ENCODE measurements at places on chromosomes 1 and 21.

DNA sequence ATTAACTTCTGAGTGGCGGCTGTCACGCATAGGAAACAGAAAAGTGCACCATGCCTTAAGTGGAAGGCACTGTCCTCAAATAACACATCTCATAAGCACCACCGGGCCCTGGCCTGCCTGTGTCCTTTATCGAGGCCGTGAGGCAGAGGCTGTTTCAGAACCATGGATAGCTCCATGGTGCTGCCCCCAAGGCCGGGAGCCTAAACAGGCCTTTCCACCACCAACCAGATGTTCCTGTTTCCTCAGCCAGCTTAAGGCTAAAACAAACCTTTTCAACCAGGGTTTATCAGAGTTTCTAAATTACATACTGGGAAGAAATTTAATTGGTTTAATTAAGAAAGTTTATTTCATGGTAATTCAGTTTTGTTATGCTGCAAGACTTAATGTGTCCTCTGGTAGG lies 114.4 kb downstream of the DMRTA2 start:
- DNase-seq: no peak

DNA sequence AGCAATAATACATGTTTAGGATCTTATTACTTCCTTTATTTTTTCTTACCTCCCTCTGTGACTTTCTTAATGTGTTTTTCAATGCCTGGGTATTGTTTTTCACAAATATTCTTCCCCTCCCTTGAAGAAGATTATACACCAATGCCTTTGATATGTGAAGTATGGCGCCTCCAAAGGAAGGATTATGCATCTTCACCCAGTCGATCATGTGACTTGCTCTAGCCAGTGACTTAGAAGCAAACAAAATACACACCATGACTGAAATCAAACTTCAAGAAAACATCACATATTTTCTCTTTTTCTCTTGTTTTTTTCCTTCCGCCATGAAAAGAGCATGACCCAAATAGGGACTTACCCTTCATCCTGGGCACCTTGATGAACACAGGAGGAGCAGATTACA lies 297.1 kb downstream of the NCAM2 start:
- no peak for DNase-seq

DNA sequence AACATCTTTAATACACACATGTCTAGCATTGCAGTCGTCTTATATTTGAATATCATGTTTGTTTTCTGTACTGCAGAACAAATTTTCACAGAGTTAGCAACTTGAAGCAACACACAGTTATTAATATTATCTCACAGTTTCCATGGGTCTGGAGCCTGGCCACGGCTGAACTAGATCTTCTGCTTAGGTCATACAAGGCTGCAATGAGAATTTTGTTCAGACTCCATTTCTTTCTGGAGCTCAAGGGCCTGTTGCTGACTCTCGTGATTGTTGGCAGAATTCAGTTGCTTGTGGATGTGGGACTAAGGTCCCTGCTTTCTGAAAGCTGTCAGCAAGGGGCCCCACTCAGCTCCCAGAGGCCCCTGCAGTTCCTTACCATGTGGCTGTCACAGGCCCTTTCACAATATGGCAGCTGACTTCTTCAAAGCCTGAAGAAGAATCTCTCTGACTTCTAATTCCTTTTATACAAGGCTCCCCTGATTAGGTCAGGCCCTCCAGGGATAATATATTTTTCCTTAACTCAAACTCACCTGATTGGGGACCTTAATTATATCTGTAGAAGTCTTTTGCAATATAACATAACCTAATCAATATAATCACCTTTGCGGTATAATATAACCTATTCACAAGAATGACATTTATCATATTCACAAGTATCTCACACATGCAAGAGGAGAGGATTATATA lies 296.3 kb downstream of the NFIA start:
- no peak for DNase-seq

- DNase-seq: no peak
Measured at GRCh38 chr1:21932127-21932526, 5.0 kb downstream of the HSPG2 start.
